ENCODE measurements at places on chromosomes 12 and 14.
A peak's percentile ranks its signal among the peaks of the same experiment; 100 is the strongest.

- DNase-seq = no peak
These were observed 165.4 kb downstream of the FOXG1 start for GRCh38 chr14:28931999-28932398.

GRCh38 chr12:93569301-93569655, 3.2 kb upstream of the SOCS2 start:
- DNase-seq = no peak

DNA sequence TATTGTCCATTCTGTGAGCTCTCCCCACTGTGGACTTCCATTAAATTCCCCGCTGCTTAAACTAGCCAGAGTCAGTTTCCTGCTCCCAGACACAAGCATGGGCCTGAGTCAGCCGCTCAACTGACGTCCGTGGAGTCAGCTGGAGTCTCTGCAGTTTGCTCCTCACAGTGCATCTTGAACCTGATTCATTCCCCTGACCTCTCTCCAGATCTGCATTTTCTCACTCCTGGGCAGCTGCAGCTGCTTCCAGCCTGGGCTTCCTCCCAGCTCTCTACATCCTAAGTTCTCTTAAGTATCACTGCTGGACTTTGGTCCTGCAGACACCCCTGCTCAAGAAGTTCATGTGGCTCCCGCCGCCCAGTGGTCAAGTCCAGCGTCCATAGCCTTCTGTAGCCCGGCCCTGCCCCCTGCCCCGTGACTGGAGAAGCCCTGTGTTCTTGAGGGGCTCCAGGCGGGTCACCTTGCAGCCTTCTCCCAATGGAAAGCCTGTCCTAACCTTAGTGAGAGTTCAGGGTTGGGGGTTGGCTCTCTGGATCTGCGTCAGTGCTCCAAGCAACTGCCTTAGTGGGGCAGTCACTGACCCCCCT, 20.0 kb downstream of the NFKBIA start:
- DNase-seq = no peak

GRCh38 chr12:91361864-91362263, 179.2 kb upstream of the DCN start:
- DNase-seq = no peak

DNA sequence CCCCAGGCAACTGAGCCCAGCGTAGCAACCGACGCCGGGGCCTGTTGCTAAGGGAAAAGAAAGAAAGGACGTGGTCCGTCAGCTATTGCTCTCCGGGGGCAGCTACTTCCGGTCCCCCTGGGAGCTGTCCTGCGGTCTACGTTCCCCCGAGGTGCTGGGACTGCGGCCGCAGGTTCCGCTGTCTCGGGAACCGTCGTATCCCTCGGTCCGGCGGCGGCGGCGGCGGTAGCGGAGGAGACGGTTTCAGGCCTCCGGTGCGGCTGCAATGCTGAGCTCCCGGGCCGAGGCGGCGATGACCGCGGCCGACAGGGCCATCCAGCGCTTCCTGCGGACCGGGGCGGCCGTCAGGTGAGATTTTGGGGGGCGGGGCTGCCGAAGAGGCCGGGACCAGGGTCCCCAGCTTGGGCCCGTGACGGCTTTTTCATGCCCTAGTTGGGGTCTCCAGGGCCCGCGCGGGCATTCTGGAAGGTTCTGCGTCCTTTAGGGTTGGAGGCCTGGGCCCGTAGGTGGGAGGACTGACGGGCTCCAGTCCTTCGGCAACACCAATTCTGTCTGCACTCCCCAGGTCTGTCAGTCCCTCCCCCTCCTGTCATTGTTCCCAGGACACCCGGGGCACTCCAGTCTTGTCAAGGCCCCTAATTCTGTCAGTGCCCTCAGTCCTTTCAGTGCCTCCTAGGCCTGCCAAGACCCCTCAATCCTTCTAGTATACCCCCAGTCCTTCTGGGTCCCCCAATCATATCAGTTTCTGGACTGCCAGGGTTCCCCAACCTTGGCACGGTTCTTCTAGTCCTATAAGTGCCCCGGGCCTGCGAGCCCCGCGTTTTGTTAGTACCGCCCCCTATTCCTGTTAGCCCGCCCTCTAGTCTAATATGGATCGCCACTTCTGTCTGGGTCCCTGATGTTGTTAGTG, at the start of gene USP30:
USP30 (plus strand) TSS at position 163 of the 910 bp plus-strand sequence; CDS start at position 266, 103 bp downstream.
- DNase-seq = peak; percentile 76

- no peak for DNase-seq
These were observed 9.2 kb upstream of the PNMA1 start for GRCh38 chr14:73723406-73723796.

- no peak for DNase-seq
These were observed 28.0 kb downstream of the CEP290 start for GRCh38 chr12:88113871-88114270.

DNA sequence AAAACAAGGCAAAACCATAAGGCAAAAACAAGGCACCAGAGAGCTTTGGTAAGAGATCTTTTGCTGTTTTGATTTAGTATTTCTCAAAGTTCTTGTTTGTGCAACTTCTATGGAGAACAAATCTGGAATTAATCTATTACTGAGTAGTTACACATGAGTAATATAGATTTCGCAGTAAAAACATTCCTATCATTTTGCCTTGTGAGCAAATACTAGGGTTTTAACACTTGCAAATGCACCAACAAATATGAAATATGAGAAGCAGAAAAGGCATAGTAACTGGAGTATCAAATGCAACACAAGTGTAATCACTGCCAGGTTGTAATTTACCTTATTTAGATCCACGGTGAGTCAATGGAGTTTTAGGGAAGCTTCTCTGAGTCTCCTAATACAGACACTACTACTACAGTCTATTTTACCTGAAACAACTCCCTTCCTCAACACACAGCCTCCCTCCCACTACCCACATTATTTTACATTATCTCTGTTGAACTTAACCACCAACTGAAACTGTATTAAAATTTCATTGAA, 324.1 kb downstream of the FLRT2 start:
- DNase-seq = no peak

DNA sequence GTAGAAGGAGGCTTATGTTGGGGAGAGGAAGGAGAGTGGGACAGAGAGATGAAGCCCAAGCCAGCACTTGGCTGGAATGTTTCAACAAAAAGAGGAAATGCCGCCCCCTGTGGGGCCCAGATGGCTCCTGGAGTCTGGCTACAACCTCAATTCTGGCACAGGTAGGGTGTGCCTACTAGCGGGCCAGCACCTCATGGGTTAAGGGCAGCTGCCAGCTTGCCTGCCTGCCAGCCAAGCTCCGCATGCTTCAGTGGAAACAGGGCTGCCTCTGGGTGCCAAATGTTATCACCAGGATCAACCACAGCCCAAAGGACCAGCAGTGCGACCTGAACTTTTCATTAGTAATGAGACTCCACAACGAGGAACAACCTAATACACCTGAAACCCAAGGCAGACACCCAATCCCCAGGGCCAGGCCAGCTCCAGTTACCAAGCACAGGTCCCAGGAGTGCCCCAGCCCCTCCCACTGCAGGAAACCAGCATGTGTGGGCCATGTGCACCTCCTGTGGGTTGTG, 11.3 kb downstream of the RAB15 start:
- DNase-seq = no peak

DNA sequence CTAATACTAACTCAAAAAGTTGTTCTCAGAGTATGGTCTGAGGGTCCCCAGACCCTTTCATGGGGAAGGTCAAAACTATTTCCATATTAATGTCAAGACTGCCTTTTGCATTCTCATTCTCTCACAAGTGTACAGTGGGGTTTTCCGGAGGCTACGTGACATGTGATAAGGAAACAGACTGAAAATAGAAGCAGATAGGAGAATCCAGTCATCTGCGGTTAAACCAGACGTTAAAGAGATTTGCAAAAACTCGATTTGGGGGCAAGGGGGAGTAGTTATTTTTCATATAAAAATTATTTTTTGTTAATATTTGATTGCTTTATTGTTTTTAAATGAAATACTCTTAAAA, 1.0 kb upstream of the NAP1L1 start:
- DNase-seq = no peak

DNA sequence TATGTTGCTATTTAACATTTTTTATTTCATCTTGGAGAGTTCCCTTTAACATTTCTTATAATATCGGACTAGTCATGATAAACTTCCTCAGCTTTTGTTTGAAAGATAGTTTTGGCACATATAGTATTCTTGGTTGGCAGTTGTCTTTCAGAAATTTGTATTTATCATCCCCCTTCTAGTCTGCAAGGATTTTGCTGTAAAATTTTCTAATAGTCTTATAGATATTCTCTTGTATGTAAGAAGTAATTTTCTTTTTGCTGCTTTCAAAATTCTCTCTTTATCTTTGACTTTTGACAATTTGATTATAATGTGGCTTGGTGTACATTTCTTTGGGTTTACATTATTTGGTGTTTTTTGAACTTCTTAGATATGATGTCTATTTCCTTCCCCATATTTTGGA, 116.0 kb upstream of the AVPR1A start:
- no peak for DNase-seq

DNA sequence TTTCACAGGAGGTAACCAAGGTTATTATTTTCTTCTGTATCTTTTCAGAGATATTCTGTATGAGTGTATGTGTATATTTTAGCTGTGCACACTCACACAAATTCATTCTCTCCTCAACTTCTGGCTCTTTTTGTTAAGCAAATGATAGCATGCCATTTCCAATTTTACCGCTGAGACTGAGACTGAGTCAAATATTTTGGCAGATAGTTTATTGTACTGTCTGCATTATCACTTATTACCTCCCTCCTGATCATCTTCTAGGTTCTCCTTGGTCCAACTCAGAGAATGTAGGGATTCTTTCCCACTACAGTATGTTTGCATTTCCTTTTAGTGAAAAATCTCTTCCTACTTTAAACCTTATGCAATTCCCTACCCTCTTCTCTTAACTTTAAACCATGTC, 33.3 kb downstream of the DACT1 start:
- no peak for DNase-seq

GRCh38 chr14:67650151-67650550, 24.3 kb downstream of the VTI1B start:
- no peak for DNase-seq

GRCh38 chr12:63354969-63355368, 204.0 kb upstream of the AVPR1A start:
- no peak for DNase-seq

DNA sequence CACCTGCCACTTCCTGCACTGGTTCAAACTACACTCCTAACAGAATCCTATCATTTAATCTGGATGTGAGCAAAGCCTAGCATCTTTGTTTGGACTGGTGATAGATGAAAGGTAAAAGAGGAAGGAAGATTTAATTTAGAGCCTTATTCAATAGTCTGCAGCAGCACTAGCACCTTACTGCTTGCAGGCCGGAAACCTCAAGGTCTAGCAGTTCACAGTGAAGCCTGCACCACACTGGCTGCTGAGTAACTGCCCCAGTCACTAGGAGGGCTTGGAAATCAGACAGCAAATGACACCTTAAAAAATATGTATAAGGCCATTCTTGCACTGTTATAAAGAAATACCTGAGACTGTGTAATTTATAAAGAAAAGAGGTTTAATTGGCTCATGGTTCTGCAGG, 358.0 kb downstream of the DAD1 start:
- DNase-seq = no peak

DNA sequence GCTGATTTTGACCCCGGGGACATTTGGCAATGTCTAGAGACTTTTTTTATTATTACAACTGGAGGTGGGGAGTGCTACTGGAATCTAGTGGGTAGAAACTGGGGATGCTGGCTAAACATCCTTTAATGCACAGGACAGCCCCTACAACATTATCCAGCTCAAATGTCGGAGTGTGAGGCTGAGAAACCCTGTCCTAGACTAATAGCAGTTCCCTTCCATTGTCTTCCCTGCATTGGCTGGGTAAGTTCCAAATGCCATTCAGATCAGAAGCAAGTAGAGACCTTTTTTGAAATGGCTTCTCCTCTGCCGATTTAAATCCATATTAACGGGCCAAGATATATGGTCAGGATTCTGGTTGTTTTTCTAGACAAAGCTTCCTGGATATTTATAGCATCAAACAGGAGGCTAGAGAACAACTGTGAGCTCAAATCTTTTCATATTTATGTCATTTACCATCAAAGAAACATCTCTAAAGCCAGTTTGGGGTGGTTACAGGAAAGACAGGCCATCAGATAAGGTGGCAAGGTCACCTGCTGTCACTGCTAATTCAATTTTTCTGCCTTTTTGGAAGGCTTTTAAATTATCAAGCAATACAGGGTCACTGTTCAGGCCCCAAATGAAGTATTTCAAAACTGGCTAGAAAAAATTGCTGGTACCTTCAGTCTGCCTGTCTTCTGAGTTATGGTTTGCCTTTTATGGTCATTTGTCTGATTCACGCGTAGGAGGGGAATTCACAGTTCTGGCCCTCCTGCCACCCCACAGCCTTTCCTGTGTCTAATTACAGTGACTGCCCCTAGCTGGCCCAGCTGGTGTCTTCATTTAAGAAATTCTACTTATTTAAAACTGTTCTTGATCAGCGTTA, 20.1 kb upstream of the AKAP5 start:
- DNase-seq = no peak

DNA sequence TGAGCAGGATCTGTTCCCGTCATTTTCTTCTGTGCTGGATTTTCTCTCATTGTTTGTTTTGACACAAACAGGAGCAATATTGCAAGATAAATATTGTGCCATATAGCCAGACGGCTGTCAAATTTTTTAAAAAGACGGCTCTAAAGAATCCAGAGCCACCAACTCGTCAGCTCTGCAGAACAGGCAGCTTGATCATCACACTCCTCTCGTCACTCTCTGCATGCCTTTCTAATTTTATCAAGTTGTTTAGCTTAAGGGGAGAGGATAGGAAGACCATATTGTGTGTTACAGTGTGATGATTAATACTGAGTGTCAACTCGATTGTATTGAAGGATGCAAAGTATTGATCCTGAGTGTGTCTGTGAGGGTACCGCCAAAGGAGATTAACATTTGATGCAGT, 562.8 kb downstream of the GALC start:
- no peak for DNase-seq

DNA sequence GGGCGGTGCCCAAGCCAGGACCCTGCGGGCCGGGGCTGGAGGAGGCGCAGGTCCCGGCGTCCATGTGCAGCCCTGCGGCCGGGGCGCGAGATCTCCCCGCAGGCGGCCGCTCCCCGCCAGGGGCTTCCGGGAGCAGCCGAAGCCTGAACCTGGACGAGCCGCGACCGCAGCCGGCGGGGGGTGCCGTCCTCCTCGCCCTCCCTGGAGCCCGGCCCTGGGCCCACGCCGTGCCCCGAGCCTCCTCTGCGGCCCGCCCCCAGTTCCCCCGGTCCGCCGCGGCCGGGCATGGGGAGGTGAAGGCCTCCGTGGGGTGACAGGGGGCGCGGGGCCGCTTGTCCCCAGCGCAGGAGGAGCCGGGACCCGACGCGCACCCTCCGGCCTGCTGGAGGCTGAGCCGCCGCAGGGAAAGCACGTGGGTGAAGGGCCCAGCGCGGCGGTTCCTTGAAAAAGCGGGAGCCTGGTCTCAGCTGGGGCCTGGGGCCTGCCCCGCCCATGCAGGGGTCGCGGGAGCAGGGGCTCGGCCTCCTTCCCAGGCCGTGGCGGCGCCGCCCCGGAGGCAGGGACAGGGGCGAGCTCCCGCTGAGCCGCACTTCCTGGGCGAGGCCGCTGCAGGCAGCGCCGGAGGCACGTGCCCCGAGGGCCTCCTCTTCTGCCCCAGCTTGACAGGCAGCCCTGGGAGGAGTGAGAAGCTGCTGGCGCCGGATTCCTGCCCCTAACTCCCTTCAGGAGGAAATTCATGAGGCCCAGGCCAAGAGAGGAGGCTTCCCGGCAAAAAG, 55.6 kb upstream of the PPP2R5C start:
- DNase-seq = peak; percentile 58

Data from activated T-cell treated with anti-CD3 and anti-CD28 coated beads for 48 hours (primary cell).